ENCODE measurements at places on chromosomes 3 and 15.

- DNase-seq: no peak
Measured at GRCh38 chr3:146464005-146464595, 5.3 kb downstream of the PLSCR2 start.

DNA sequence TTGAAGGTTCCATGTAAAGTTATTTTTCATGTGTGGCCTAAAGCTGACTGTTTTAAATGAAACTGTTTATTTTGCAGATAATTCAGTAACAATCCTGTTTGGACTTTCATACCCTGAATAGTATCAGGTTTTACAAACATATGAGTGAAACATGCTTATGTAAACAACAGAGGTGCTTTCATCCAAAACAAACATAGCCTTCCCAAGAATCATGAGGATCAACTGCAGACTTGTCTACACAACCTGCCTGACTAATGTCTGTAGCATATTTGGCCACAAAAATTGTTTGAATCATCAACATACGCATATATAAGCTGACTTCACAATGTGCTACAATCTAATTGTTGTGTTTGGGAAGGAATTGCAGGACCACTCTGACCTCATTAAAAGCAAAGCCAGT lies 190.4 kb downstream of the DIPK2A start:
- no peak for DNase-seq

DNA sequence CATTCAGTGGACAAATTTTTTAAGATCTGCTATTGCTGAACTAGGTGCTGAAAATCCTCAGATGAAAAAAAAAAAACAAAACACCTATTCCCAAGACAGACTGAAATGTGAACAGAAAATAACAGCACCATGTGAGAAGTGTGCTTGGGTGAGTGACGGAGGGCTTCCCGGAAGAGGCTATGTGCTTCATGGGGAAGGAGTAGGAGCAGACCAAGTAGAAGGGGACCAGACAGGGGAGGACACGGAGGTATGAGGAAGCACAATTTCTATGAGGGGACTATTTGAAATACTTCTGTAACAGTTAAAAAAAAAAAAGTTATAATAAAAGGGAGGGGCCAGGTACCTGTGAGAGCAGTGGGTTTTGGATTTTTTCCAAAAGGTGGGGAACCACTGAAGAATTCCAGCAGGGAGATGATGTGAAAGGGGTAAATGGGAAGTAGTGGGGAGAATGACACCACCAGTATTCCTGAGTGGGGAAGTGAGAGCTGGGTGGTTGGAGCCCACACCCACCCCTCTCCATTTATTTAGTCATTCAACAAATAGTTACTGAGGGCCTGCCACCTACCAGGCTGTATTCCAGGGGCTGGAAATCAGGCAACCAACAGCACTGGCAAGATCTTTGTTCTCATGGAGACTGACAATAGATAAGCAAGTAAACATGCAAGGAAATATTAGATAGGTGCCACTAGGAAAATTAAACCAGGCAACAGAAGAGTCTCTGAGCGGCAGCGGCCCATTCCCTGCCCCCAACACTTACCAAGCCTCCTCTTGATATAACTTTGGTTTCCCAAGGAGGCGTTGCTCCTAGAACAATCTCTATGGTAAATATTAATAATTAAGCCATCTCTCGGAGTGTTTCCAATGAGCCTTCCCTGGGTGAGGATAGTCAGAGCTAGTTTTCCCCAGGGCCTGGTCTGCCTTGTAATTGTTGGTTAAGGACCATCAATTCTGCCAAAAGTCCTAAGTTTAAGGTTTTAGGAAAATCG lies 3.8 kb upstream of the USP3 start:
- no peak for DNase-seq

DNA sequence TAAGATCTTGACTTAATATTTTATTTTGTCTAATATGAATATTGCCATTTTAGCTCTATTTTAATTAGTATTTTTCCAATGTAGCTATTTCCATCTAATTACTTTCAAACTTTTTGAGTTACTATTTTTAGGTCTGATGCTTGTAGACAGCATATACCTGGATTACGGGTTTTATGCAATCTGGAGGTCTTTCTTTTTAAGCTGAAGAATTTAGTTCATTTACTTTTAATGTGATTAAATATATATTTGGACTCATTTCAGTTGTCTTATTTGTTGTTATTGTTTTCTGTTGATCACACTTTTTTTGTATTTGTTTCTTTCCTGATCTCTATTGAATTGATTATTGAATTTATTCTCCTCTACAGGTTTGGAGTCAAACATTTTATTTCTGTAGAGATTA lies 30.3 kb downstream of the THRB start:
- no peak for DNase-seq

DNA sequence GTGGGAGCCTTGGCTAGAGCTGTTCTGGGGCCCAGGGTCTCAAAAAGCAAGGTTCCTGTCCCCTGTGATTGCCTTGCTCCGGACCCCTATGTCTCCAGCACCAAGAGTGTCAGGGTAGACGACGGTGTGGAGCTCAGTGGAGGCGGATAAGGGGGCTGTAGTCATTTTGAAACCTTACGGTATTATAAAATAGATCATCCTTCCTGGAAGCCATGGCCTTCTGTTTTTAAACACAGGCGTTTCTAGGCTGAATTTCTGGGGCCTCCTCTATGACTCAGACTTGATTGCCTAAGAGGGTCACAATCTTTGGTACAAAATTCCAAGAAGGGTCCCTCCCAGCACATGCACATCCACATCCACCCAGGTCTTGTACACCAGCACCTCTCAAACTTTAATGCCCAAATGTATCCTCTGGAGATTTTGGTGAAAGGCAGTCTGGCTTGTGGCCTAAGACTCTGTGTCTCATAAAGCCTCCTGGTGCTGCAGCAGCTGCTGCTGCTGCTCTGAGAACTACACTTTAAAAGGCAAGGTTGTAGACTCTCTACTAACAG lies 70.5 kb upstream of the XCR1 start:
- no peak for DNase-seq

- no peak for DNase-seq
Measured at GRCh38 chr3:192827208-192827607, 90.4 kb downstream of the MB21D2 start.

- DNase-seq: no peak
Measured at GRCh38 chr3:68056556-68056955, 402.1 kb upstream of the SUCLG2 start.

- DNase-seq: no peak
Measured at GRCh38 chr3:52226229-52226817, 878 bp upstream of the TLR9 start.

DNA sequence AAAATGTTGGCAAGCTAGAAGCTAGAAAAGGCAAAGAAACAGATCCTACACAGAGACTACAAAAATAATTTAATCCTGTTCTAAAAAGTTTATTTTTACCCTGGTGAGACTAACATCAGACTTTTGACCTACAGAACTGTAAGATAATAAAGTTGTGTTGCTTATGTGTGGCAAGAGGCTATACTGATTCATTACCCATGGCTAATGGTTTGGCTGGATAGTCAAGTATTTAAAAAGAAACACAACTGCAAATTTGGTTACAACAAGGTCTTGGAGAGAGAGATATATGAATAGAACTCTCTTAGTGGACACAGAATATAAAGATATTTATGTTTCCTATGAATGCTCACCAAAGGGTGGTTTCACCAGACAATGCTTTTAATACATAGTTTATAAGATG lies 364.2 kb upstream of the PLSCR5 start:
- DNase-seq: no peak

DNA sequence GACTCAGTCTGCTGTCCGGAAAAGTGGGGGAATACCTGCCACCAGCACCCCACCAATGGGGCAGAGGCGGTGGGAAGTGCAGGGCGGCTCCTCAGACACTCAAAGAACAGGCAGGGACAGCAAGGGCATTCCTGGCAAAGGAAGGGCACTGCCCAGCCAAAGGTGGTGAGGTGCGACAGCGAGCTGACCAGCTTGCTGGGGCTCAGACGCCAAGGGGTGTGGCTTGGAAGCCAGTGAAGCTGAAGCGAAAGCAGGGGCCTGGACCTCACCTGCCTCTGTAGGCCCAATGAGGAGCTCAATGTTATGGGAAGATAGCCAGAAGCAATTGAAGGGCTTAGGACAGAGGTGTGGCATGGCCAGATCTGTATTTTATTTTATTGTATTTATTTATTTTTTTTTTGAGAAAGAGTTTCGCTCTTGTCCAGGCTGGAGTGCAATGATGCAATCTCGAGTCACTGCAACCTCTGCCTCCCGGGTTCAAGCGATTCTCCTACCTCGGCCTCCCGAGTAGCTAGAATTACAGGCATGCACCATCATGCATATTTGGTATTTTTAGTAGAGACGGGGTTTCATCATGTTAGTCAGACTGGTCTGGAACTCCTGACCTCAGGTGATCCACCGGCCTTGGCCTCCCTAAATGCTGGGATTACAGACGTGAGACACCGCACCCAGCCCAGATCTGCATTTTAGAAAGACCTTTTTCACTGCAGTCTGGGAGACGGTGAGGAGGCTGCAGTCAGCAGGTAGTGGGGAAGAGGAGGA lies 4.4 kb upstream of the LMAN1L start:
- DNase-seq: no peak

DNA sequence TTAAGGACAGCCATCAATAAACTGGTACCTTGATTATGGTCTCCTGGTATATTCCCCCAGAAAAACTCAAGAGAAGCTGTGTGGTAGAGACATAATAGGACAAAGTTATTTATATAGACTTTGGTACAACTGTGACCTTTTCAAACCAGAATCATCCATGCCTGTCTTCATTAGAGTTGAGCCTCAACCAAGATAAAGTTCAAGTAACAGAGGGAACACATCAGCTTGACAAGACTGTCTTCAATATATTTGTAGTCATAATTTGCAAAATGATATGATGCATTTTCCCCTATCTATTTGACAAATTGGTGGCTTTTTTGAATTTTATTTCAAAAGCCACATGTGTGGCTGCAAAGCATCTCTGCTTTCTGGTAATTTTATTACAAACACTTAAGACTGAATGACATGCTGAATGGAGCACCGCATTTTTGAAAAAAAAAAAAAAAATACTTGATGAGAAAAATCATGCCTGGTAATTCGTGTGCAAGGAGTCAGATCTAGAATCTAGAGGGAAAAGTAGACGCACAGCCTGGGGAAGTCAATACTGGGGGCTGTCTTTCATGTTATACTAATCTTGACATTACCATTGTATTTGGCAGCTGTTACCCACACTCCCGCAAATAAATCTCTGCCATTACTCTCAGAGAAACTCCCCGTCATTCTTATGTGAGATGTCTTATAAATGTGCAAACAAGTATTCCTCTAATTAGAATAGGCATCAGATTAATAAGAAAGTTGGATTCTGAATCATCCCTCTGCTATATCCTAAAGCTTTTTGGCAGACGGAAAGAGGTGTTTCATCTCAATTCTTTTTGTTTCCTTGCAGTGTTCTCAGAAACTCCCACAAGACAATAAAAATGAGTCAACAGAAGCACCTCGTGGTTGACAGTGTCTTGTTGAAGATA lies 554.8 kb upstream of the CBLB start:
- DNase-seq: no peak

DNA sequence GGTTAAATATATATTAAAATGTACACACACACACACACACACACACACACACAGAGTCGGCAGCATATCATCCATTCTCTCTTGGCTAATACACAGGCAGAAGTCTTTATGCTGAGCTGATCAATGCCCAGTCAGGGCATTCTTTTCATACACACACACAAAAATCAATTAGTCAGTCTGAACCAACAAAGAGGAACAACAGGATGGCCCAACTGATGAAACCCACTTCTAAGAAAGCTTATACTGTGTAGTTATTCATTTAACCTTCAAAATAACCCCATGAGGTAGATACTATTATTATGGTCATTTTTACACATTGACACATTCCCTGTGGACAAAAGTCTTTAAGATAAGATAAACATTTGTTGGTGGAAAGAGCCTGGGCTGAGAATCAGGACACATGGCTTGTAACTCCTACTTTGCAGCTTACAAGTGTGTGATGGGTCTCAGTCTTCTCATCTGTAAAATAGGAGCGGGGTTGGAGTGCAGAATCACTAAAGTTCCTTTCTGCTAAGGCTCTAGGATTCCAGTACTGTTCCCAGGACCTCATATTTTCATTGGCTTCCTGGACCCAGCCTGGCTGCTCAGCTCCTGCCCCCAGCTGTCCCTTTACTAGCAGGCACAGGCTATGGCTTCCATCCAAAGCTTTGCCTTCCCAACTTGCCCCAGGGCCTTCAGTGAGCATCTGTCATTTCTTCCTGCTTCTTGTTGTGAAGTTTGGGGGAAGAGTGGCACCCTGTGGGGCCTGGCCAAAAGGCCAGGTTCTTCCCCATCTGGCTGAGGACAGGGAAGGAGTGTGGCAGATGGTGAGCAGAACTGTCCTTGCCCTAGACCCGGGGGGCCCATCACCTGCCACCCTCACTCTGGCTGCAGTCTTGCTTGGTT lies 27.2 kb upstream of the GLCE start:
- no peak for DNase-seq

- DNase-seq: no peak
Measured at GRCh38 chr3:44981220-44981619, 5.2 kb downstream of the EXOSC7 start.

DNA sequence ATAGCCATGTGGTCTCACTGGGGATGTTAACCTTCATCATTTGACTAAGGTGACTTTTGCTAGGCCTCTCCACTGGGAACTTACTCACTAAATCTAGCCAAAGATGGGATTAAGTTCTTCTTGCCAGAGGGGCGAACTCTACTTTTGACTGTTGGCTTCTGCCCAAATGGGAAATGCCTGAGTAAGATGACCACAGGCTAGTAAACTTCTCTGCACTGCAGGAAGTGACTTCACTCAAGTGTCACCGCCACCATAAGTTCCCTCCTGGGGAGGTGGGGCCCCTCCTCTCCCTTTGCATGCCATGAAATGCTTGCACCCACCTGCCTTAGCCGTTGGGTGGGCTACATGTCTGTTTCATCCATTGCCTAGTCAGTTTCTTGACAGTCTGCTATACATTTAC lies 388.3 kb downstream of the FEZF2 start:
- no peak for DNase-seq

GRCh38 chr15:90325726-90326125 lies 26.4 kb upstream of the ZNF774 start:
- no peak for DNase-seq
